Peyer's patch (tissue), 4 donors: ENCODE measurements at places on chromosomes 3 and 15. TPM values are rescaled to one million over a fixed set of nuclear protein-coding genes. Genes with fewer than 3 reads are reported as not detected.

Gene ITIH4
- 19.8 TPM for total RNA-seq

GRCh38 chr3:43094381-43094780, 11.5 kb downstream of the POMGNT2 start:
- DNase-seq: no peak
- H3K36me3 ChIP-seq: no peaks in the 10 kb centered on the region
- no peaks in the 10 kb centered on the region for H3K27me3 ChIP-seq
- H3K4me3 ChIP-seq: no peak overlapping the region
- H3K4me1 ChIP-seq: no peaks in the 10 kb centered on the region

DNA sequence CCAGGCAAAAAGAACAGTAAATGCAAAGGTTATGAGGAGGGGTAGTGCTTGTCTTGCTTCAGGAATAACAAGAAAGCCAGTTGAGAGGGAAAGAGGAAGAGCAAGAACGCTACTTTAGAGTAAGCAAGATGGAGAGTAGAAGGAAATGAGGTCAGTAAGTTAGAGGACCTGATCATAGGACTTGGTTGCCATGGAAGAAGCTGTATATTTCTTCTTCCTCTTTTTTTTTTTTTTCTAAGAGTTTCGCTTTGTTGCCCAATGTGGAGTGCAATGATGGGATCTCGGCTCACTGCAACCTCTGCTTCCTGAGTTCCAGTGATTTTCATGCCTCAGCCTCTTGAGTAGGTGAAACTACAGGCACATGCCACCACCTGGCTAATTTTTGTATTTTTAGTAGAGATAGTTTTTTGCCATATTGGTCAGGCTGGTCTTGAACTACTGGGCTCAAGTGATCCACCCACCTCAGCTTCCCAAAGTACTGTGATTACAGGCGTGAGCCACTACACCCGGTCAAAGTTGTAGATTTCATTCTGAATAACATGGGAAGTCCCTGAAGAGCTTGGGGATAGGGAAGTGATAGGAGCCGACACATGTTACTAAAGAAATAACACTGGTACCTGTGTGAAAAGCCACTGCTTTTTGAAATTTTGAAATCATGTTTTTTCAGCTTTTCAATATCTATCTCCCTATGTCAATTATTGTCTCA, 527.9 kb upstream of the NAALADL2 start:
- H3K27ac ChIP-seq: no peak overlapping the region
- no peaks in the 10 kb centered on the region for H3K27me3 ChIP-seq
- H3K4me1 ChIP-seq: no peaks in the 10 kb centered on the region
- no peaks in the 10 kb centered on the region for H3K36me3 ChIP-seq

DNA sequence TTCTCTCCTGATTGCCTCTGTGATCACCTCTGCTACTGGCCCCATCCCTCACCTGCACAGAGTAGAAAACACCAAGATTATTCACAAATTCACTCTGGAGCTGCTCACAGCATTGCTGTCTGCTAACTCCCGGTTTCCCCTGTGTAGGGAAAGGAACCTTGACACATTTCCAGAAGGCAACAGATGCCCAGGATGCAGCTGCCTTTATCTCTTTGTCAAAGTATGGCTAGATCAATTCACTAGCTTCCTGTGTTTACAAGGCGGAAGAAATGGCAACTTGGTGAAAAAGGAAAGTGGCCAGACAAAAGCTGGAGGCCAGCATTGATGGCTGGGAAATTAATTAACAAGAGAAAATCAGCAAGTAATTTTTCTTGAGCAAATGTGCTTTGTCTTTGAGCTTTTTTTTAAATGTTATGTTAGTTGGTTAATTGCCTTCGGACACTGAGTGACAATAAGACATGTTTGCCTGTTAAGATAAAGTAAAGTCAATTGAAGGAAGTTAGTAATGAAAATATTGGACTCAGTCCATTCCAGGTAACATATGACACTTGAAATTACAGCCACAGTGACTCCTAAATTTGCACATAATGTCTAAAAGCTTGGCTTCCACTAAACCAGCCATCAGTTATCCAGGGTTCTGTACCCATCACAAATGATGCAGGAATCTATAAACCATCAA, 394.6 kb upstream of the IL12A start:
- no peaks in the 10 kb centered on the region for H3K4me1 ChIP-seq
- DNase-seq: no peak
- no peaks in the 10 kb centered on the region for H3K36me3 ChIP-seq

- no peak overlapping the region for H3K4me3 ChIP-seq
- DNase-seq: peak; percentile 44
- no peaks in the 10 kb centered on the region for H3K36me3 ChIP-seq
- peak overlapping the region; percentile 11 for H3K27ac ChIP-seq
- peaks cover 63% of the 10 kb centered on the region for H3K4me1 ChIP-seq
Observed at GRCh38 chr15:90037961-90038631, 37.0 kb downstream of the ZNF710 start.

DNA sequence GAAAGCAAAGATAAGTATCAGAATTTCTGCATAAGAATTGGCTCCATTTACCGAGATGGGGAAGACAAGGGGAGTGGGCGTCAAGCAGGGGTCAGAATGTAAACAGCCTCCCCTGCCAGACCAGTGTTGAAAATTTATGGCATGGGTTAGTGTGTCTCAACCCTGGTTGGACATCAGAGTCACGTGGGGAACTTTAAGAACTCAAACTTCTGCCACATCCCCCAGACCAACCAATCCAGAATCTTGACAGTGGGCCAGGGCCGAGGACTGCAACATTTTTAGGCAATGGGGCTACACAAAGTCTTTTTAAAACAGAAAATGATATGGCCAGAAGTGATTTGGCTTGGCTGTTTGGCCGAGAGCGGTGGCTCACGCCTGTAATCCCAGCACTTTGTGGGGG, 14.3 kb upstream of the MASP1 start:
- H3K36me3 ChIP-seq: no peaks in the 10 kb centered on the region
- no peak overlapping the region for H3K4me3 ChIP-seq
- H3K27ac ChIP-seq: no peak overlapping the region
- DNase-seq: no peak
- no peaks in the 10 kb centered on the region for H3K27me3 ChIP-seq
- H3K4me1 ChIP-seq: no peaks in the 10 kb centered on the region

DNA sequence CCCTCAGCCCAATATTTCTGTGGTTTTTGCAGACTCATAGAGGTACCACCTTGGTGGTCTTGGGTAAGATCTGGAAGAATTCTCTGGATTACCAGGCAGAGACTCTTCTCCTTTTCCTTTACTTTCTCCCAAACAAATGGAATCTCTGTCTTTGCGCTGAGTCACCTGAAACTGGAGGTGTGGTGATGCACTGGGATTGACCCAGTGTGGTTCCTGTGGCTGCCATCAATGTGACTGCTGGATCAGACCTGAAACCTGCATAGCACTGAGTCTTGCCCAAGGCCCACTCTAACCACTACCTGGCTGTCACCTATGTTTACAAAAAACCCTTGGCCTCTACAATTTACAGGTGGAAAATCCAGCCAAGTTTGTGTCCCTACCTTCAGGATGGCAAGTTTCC, 295.3 kb downstream of the RBMS3 start:
- DNase-seq: no peak
- no peaks in the 10 kb centered on the region for H3K36me3 ChIP-seq
- H3K4me3 ChIP-seq: no peak overlapping the region
- no peaks in the 10 kb centered on the region for H3K27me3 ChIP-seq
- H3K27ac ChIP-seq: no peak overlapping the region

- no peaks in the 10 kb centered on the region for H3K36me3 ChIP-seq
- DNase-seq: no peak
- no peaks in the 10 kb centered on the region for H3K4me1 ChIP-seq
- no peaks in the 10 kb centered on the region for H3K27me3 ChIP-seq
- H3K27ac ChIP-seq: no peak overlapping the region
Observed at GRCh38 chr3:39021029-39021428, 30.7 kb downstream of the SCN11A start.

DNA sequence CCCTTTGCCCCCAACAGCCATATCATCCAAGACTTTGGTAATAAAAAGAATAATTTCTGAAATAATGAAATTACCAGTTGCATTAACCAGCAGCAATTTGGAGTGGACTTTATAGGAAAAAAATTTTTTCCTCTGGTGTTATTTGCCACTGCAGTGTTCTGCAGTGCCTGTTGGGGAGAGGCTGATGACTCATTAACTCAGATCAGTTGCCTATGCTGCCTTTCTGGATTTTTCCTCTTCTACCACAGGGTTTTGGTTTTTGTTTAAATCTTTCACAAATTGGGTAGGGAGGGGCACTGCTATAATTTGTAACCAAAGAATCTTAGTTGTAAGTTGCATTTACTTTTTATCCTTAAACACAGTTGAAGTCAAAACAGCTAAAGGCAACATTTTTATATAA, 22.7 kb downstream of the ATP6V1A start:
- no peaks in the 10 kb centered on the region for H3K36me3 ChIP-seq
- DNase-seq: no peak
- H3K4me3 ChIP-seq: no peak overlapping the region
- no peaks in the 10 kb centered on the region for H3K4me1 ChIP-seq

DNA sequence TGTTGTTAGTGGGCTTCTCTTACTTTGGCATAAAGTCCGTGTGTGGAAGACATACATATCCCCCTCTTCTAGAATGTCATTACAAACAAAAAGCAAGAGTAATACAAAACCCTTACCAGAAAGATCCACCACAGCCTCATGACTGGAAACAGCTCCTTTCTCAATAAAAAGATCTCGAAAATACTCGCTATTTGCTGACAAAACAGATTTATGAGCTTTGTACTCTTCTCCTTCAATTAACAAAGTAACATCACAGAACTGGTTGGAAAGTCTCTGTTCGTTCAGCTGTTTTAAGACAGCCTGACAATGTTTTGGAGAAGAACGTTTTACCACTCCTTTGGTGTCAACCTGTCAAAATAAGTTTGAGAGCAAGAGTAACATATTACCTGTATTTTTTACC, 5.9 kb downstream of the ZBTB11 start:
- no peak overlapping the region for H3K4me3 ChIP-seq
- H3K27ac ChIP-seq: no peak overlapping the region
- peaks cover 47% of the 10 kb centered on the region for H3K36me3 ChIP-seq
- no peak for DNase-seq
- H3K4me1 ChIP-seq: peaks cover 8% of the 10 kb centered on the region

DNA sequence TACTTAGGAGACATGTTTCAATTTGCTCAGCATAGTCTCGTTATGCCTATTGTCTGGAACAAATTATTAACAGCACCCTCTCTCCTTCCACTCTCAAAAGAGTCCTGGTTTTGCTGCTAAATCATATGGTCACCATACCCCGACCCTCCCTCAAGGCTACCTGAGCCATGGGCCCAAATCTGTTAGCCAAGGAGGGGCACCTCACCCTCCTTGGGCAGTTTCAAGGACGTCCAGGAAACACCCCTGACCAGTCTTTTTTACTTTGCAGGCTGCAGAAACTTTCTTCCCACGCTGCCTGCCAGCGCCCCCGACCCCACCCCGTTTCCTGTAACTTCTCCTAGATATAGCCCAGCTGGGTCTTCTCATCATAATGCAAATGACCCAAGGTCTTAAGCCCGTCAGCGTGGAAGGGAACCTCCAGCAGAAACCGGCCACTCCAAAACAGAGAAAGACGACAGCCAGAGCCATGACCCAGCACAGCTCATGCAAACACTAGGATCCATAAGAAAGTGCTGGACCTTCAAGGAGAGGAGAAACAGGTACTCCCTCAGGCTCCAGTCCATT, 62.3 kb downstream of the ADCY5 start:
- H3K27me3 ChIP-seq: no peaks in the 10 kb centered on the region
- no peak overlapping the region for H3K27ac ChIP-seq
- H3K36me3 ChIP-seq: no peaks in the 10 kb centered on the region

DNA sequence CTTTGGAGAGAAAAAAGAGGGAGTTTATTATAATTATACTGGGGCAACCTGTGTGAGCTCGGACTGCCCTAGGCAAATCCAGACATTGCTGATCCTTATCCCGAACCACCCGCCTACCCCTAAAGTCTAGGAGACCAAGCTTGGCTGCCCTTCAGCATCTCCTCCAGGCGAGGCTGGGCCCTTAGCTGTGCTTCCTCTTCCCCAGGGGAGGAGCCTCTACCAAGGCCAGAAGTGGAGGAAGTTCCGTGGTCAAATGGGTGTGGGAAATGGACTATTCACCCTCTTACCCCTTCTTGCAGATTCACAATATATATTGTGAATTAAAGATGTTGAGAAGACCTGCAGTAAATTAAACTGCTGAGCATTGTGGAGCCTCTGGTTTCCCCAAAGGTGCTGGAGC, 158.3 kb upstream of the HES1 start:
- no peaks in the 10 kb centered on the region for H3K27me3 ChIP-seq
- no peak overlapping the region for H3K27ac ChIP-seq
- H3K4me1 ChIP-seq: no peaks in the 10 kb centered on the region
- H3K36me3 ChIP-seq: no peaks in the 10 kb centered on the region
- H3K4me3 ChIP-seq: no peak overlapping the region

DNA sequence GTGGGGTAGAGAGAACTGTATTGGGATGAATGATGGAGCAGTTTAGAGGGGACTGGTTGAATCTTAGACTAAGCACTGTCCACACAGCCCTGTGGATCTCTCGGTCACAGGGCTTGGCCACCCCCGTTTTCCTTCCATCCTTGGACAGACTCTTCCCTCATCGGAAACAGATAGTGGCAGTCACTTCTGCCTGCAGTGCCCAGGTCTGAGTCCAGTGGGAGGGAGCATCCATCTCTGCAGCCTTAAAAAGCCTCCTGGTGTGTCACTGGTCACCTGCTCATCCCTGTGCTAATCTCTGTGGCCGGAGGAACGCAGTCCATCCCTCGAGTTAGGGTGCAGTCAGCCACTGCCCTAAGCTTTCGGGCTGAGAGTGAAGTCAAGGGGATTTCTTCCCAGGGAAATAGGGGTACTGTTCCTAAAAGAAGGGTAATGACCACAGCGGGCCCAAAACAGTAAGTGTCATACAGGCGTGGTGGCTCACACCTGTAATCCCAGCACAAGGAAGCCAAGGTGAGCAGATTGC, 32.0 kb downstream of the PLA2G4D start:
- peaks cover 4% of the 10 kb centered on the region for H3K4me1 ChIP-seq
- no peaks in the 10 kb centered on the region for H3K27me3 ChIP-seq
- DNase-seq: no peak
- no peak overlapping the region for H3K27ac ChIP-seq
- H3K4me3 ChIP-seq: no peak overlapping the region

DNA sequence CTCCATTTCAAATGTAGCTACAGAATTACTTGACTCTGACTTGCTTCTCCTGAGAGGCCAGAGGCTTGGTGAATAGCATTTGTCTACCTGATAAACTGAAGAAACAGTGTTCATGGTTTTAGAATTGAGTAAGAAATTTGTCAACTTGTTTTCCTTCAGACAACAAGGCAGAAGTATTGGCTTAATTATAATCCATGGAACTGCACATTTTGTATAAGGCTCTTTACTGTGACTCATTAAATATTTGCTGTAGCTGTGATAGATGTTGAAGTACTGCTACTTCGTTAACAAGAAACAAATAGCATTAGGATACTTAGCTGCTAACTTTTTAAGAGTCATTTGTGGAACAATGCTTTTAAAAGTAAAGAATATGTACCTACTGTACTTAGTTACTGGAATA, 4.6 kb downstream of the UNC13C start:
- no peak overlapping the region for H3K27ac ChIP-seq
- H3K27me3 ChIP-seq: no peaks in the 10 kb centered on the region
- no peaks in the 10 kb centered on the region for H3K36me3 ChIP-seq
- H3K4me1 ChIP-seq: no peaks in the 10 kb centered on the region
- no peak overlapping the region for H3K4me3 ChIP-seq

GRCh38 chr15:88872106-88872505, 23.2 kb downstream of the HAPLN3 start:
- H3K27me3 ChIP-seq: no peaks in the 10 kb centered on the region
- H3K27ac ChIP-seq: no peak overlapping the region
- H3K4me1 ChIP-seq: no peaks in the 10 kb centered on the region
- no peak for DNase-seq
